Heart right ventricle (tissue), 16 donors: ENCODE measurements at places on chromosomes 7 and 10.

DNA sequence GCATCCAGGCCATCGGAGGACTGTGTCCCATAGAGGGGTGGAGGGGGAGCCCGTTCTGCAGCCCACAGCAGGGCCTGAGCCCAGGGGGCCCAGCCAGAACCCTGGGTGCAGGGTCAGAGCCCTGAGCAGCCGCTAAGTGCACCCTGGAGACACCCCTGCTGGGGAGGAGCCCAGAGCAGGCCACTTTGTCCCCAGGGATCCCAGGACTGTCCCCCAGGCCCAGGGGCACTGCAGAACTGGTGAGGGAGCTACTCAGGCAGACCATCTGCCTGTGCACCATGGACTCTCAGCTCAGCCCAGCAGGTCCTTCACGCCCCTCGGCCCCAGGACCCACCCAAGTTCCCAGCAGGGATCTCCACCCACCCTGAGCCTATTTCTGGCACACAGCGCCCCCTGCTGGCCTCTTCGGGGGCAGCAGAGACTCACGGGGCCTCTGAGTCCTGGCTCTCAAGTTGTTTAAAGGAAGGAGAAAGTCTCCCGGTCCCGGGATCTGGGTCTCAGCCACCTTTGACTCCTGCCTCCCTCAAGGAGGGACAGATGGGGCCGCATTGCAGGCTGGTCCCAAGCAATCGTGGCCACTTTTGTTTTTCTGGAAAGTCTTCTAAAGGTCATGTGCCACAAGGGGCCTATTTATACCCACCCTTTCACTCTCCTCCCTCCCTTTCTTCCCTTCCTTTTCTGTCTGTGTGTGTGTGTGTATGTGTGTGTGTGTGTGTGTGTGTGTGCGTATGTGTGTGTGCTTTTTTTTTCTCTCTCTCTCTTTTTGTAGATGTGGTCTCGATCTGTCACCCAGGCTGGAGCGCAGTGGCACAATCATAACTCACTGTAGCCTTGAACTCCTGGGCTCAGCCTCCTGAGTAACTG, 90.3 kb downstream of the MYL10 start:
- DNase-seq = peak; percentile 33

GRCh38 chr7:80890426-80891258, 28.2 kb downstream of the SEMA3C start:
- DNase-seq = no peak

- DNase-seq = no peak
Observed at GRCh38 chr7:116588641-116589594, 64.1 kb downstream of the CAV1 start.

DNA sequence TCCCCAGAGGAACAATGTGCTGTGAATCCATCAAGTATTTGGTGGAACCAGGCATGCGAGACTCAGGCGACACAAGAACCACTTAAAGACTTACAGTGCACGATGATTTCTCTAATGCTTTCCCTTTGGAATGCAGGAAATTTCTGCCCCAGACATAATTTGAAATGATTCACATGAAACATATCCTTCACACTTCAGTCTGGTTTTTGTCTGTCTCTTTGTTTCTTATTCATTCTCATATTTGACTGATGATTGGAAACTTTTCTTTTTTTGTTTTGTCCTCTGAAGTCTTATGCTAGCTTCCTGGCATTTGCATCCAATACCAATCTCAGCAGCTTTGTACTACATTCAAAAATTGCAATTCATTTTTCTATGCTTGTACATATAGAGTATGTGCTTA, 502.8 kb downstream of the PHTF2 start:
- no peak for DNase-seq

- no peak for DNase-seq
Observed at GRCh38 chr7:117023325-117023854, 70.1 kb downstream of the ST7 start.

- DNase-seq = no peak
Observed at GRCh38 chr7:82669141-82669540, 225.6 kb upstream of the CACNA2D1 start.

GRCh38 chr7:80942261-80943041, 23.6 kb upstream of the SEMA3C start:
- peak; percentile 25 for DNase-seq

DNA sequence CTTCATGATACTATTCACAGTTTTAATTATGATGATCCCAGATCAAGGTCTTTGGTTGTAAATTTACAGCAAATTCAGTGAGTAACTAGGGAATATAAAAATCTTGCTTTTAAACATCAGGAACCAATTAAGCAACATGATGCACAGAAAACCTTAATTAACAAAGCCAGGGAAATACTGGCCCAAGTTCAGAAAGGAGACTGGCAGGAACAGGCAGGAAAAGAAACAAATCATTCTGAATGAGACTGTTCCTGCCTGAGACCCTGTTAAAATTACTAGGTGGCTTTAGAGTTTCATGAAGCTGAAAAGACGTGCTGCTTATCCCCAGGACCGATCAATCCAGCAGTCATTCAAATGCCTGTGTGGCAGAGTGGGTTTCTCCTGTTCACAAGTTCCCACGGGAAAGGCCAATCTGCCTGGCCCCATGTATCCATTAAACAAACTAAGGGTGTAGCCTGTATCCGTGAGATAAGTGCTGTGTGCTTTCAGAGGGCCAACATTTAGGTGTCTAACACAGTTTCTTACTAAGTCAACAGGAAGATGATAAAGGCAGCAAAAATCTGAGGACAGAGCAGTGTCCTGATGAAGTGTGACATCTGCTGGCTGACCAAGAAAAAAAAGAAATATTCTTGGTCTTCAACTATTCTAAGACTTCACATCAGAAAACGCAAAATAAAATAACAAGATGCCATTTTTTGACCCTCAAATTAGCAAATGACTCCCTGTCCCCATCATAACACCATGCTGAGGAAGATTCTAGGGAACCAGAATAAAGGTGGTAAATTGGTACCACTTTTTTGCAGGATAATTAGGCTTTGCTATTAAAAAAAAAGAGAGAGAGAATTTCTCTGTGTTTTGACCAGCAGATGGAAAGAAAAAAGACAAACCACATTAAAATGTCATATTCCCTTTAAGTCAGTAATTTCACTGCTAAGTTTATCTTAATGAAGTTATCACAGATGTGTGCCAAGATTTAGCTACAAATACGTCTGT, 34.2 kb downstream of the PUS7 start:
- DNase-seq = peak; percentile 17

DNA sequence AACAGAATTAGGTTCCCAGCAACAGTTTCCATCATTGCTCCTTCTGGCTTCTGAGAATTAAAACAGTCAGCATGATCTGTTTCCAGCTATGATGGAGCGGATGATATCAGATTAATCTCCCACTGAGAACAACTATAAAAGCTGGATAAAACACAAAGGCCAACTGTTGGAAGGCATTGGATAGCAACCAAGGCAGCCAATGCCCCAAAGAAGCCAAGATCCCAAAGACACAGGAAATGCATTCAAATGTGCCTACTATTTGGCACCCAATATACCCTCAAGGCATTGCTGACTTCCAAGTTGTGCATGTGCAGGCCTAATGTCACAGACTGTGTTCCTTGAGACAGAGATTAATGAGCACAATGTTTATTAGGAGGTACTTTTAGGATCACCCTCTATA, 259.3 kb downstream of the ARHGAP12 start:
- no peak for DNase-seq

GRCh38 chr7:128922496-128923410, 12.2 kb upstream of the KCP start:
- DNase-seq = no peak

- DNase-seq = no peak
Observed at GRCh38 chr10:123952099-123952498, 60.5 kb upstream of the CPXM2 start.

DNA sequence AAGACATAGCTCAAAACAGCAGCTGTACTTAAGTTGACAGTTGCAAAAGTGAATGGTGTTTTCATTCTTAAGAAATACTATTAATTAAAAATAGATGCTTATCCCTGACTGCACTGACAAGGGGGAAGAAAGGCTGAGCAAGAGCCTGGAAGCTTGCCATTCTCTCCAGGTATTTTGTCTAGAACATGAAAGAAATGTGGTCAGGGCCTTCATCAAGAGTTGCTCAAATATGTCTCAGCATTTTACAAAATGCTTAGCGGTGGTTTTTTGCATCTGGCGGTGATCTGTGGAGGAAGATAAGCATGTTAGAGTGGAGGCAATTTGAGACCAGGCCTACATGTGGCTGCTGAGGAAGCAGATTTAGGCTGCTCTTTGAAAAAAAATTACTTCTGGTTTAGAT, 46.4 kb upstream of the CC2D2B start:
- DNase-seq = no peak

DNA sequence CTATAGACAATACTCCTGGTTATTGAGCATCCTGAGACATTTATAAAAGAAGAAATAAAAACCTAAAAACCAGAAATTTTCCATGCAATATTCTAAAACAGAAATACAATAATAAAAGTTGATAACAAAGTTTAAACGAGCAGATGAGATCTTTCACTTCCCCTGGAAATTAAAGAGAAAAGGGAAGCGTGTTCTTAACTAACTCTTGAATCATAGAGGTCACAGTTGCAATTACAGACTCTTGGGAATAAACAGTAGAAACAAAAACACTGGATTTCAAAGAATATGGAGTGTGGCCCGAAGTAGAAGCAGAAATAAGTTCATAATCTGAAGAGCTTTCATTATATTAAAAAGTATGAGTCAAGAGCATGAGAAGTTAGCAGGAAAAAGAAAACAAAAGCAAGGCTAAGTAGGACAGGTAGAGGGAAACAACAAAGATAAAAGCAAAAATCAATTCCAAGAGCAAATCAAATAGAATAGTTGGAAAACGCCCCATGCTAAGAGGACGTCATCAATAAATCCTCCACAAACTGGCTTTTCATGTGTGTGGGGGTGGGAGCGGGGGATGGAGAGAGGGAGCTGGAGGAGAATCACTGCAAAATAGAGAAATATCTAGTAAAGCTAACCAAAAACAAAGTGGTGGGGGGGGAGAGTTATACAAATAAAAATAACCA, 55.2 kb upstream of the C10orf71 start:
- no peak for DNase-seq

GRCh38 chr10:71150796-71151195, 61.6 kb upstream of the UNC5B start:
- DNase-seq = no peak

DNA sequence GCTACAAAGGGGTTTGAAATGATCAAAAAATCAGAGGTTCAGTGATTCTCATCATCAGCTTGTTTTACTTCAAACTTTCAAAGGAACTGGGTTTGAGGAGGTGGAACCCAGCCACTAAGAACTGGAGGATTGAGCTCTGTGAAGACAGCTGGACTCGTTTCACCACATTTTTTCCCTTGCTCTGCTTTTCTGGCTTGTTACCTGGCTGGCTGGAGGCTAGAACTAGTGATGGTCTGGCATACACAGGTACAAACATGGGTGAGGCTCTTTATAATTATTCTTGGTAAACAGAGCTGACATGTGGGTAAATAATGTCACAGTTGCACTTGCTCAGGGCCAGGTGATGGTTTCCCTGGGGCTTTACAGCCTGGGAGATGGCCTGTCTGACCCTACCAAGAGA, 352.5 kb downstream of the FGFR2 start:
- no peak for DNase-seq

GRCh38 chr7:20350996-20351692, 20.4 kb downstream of the ITGB8 start:
- no peak for DNase-seq

GRCh38 chr10:77606751-77607150, 30.9 kb downstream of the KCNMA1 start:
- DNase-seq = no peak

DNA sequence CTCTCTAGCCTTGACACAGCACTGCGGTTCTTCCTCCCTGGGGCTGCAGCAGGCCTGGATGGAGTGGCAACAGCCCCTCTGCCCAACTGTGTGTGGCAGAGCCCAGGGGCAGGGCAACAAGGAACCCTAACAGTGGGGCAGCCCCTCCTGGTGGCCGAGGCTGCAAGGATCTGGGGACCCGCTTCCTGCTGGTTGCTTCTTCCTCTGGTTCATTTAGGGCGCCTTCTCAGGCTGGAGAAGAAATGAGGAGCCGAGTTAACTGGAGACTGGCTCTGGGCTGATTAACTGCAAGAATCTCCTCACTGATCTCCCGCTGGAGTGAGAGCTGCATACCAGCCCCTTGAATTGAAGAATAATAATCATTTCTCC, 80.1 kb upstream of the EMX2 start:
- DNase-seq = no peak

DNA sequence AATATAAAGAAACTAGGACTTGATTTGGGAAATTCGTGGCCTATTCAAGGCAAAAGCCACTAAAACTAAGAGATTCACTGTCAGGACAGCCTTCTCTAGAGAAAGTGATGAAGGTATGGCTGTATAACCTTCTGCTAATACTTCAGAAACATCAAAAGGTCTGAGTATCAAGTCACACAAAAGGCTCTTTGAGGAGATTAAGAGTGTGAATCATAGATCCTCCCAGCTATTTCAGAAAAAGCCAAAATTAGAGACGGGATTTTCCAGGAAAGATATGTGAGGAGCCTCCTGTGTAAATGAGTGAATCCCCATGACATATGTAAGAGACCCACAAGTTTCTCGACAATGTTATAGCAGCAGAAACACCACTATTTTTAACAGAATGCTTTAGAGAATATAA, 56.2 kb downstream of the UBE3C start:
- DNase-seq = no peak

DNA sequence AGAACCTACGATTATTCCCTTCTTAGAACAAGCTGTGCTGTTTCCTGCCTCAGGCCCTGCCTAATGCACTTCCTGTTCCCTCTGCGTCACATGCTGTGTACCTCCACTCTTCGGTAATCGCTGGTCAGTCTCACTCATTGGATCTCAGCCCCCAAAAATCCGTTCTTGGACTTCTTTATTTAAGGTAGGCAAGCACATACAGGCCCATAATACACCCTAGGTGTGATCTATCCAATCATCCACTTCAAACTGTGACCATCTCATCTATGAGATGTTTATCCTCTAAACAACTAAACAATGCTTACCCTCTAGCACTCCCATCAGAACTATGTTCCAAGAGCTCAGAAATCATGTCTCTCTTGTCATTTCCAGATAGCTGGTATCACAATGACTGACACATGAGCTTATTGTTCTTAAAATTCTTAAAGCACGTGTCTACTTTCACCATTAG, 83.9 kb downstream of the CADPS2 start:
- peak; percentile 46 for DNase-seq

GRCh38 chr10:91162050-91162494, 58.4 kb upstream of the PCGF5 start:
- no peak for DNase-seq

DNA sequence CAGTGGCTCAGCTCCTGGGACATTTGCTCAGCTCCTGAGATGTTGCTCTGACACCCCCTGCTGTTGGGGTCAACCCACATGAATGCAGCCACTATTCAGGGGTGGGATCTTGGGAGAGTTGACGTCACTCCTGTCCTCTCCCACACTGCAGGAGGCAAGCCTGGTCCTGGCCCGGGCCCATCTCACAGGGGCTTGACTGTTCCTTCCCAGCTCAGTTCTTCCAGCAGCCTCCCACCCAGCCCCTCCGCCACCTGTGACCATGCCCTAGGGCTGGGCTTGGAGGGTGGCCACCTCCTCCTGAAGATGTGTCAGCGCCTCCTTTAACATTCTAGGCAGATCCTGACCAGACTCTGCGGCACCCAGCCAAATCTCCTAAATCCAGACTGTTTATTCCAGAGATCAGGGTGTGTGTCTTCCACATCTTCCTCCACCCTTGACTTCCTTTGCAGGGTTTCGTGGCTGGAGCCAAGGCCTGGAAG, 19.1 kb upstream of the OPALIN start:
- peak; percentile 39 for DNase-seq
